ENCODE measurements at places on chromosomes 5 and 9. TPM values are rescaled to one million over a fixed set of nuclear protein-coding genes. Genes with fewer than 3 reads are reported as not detected.

- H3K27me3 ChIP-seq = no peaks in the 10 kb centered on the region
- H3K4me1 ChIP-seq = peaks cover 24% of the 10 kb centered on the region
- H3K4me3 ChIP-seq = no peak overlapping the region
- no peak overlapping the region for H3K27ac ChIP-seq
Measured at GRCh38 chr9:34557426-34558321, 31.9 kb downstream of the CNTFR start.

GRCh38 chr5:171444582-171444981, 25.1 kb downstream of the FGF18 start:
- H3K36me3 ChIP-seq = no peaks in the 10 kb centered on the region
- H3K27ac ChIP-seq = no peak overlapping the region
- no peak overlapping the region for H3K4me3 ChIP-seq
- H3K27me3 ChIP-seq = no peaks in the 10 kb centered on the region
- no peak for DNase-seq

DNA sequence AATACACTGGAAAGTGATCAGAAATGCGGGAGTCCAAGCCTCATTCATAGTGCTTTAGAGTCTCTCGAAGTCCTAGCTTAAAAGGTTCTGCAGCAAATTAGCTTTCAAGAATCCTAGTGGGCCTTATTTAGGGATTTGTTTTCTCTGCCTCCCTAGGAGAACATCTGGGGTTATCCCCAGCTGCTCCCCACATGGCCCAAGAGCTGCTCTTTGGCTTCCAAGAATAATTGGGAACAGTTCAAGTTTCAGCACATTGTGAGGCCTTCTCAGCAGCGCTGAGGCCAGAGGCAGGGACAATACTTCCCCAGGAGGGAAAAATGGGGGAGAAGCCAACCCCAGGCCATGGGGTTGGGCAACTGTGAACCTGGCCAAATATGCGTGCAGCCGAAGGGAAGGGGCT, 108.7 kb downstream of the LIFR start:
- no peaks in the 10 kb centered on the region for H3K27me3 ChIP-seq
- H3K4me3 ChIP-seq = no peak overlapping the region
- no peaks in the 10 kb centered on the region for H3K4me1 ChIP-seq
- peak overlapping the region; percentile 14 for H3K27ac ChIP-seq

The THBS4 gene
- polyA plus RNA-seq = 38.6 TPM

The PCDHB9 gene
- polyA plus RNA-seq = 0.35 TPM

GRCh38 chr5:112983363-112983762, 6.8 kb downstream of the DCP2 start:
- H3K36me3 ChIP-seq = no peaks in the 10 kb centered on the region
- no peak overlapping the region for H3K27ac ChIP-seq
- H3K4me1 ChIP-seq = peaks cover 12% of the 10 kb centered on the region
- no peaks in the 10 kb centered on the region for H3K27me3 ChIP-seq

The IRX4 gene
- polyA plus RNA-seq = 13.1 TPM

The CARTPT gene
- not detected for polyA plus RNA-seq

DNA sequence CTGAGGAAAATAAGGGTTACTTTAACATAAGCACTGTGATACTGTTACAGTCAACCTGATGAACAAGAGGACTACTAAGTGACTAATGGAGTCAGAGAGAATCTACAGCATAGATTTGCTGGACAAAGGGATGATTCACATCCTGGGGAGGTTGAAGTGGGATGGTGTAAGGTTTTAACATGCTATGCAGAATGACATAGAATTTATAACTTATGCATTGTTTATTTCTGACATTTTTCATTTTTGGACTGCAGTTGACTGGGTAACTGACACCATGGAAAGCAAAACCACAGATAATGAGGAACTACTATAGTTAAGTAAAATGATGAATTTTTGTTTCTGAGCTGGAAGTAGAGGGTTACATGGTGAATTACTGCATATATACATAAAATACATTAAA, 389.2 kb downstream of the MAT2B start:
- no peaks in the 10 kb centered on the region for H3K27me3 ChIP-seq
- H3K36me3 ChIP-seq = no peaks in the 10 kb centered on the region
- no peak for DNase-seq
- no peaks in the 10 kb centered on the region for H3K4me1 ChIP-seq
- H3K27ac ChIP-seq = no peak overlapping the region

- no peaks in the 10 kb centered on the region for H3K27me3 ChIP-seq
- no peak for DNase-seq
- H3K27ac ChIP-seq = no peak overlapping the region
- H3K36me3 ChIP-seq = no peaks in the 10 kb centered on the region
- no peak overlapping the region for H3K4me3 ChIP-seq
Measured at GRCh38 chr5:17229313-17229712, 11.9 kb downstream of the BASP1 start.

The POU5F2 gene
- polyA plus RNA-seq = 0.03 TPM

The CD14 gene
- 9.9 TPM for polyA plus RNA-seq

DNA sequence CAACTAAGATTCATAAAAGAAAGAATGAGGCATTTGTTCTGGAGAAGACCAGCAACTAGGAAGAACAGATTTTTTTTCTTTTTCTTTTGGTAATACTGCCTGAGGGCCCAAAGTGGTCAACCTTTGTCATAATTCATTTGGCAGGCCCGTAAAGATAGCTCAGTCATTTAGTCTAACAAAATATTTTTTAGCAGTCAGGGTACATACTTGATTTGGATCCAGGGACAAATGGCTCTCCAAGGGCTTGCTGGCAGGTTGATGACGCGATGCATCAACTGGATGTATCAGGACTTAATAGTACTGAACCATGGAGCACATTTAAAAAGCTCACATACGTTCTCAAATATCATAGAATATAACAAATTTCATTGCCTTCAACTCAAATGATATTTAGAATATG, 203.4 kb upstream of the ZNF608 start:
- no peak for DNase-seq
- no peaks in the 10 kb centered on the region for H3K27me3 ChIP-seq
- no peak overlapping the region for H3K27ac ChIP-seq
- H3K36me3 ChIP-seq = no peaks in the 10 kb centered on the region
- no peak overlapping the region for H3K4me3 ChIP-seq
- peaks cover 4% of the 10 kb centered on the region for H3K4me1 ChIP-seq

The CDH12 gene
- not detected for polyA plus RNA-seq

The SUSD3 gene
- polyA plus RNA-seq = not detected

GRCh38 chr5:144864118-144864517, 693.4 kb downstream of the KCTD16 start:
- H3K36me3 ChIP-seq = no peaks in the 10 kb centered on the region
- no peak overlapping the region for H3K27ac ChIP-seq
- H3K4me3 ChIP-seq = no peak overlapping the region
- no peaks in the 10 kb centered on the region for H3K27me3 ChIP-seq
- DNase-seq = no peak

The CTNNAL1 gene
- 165 TPM for polyA plus RNA-seq

DNA sequence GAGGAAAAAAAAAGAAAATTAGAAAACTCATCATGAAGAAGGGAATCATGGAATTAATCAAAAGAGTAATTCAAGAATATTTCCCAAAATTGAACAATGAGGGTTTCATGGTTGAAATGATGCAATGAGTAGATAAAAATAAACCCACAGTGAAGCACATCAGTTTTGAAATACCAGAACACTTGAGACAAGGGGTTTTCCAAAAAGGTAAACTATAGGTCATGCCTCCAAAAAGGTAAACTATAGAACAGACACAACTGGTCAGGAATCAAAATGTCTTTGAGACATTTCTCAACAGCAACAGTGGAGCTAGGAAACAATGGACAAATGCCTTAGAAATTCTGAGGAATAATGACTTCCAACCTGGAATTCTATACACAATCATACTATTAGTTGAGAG, 60.2 kb upstream of the PCSK5 start:
- H3K27ac ChIP-seq = no peak overlapping the region
- H3K4me3 ChIP-seq = no peak overlapping the region
- no peak for DNase-seq

DNA sequence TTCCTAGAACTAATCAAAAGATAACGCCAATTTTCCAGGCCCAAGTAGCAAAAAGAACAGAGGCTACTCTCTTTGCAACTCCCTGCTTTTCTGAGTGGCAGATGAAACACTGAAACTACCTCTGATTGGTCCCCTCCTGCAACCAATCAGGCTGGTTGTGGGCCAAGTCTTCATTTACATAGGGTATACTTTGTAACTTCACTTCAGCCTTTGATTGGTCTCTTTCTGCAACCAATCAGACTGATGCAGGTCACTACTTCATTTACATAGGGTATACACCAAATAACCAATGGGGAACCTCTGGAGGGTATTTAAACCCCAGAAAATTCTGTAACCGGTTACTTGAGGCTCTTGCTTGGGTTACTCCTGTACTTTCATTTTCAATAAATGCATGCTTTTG, 289.6 kb downstream of the MED10 start:
- no peaks in the 10 kb centered on the region for H3K27me3 ChIP-seq
- no peaks in the 10 kb centered on the region for H3K4me1 ChIP-seq
- H3K27ac ChIP-seq = no peak overlapping the region
- DNase-seq = no peak

DNA sequence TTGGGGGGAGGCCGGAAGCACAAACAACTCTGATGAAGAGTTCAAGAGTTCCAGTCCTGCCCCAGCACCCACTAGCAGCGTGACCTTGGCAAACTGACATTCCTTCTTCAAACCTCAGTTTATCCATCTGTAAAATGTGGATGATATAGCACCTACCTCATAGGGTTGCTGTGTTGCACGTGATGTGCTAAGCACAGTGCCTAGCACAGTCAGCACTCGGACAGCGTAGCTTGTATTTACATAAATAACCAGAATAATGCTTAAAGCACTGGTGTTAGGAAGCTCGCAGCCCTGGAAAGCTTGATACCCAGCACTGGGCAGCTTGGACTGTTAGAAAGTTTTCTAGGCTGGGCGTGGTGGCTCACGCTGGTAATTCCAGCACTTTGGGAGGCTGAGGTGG, 5.1 kb downstream of the PKN3 start:
- H3K4me1 ChIP-seq = no peaks in the 10 kb centered on the region
- no peaks in the 10 kb centered on the region for H3K36me3 ChIP-seq
- peak; percentile 15 for DNase-seq
- H3K27me3 ChIP-seq = no peaks in the 10 kb centered on the region
- no peak overlapping the region for H3K27ac ChIP-seq
- H3K4me3 ChIP-seq = no peak overlapping the region

DNA sequence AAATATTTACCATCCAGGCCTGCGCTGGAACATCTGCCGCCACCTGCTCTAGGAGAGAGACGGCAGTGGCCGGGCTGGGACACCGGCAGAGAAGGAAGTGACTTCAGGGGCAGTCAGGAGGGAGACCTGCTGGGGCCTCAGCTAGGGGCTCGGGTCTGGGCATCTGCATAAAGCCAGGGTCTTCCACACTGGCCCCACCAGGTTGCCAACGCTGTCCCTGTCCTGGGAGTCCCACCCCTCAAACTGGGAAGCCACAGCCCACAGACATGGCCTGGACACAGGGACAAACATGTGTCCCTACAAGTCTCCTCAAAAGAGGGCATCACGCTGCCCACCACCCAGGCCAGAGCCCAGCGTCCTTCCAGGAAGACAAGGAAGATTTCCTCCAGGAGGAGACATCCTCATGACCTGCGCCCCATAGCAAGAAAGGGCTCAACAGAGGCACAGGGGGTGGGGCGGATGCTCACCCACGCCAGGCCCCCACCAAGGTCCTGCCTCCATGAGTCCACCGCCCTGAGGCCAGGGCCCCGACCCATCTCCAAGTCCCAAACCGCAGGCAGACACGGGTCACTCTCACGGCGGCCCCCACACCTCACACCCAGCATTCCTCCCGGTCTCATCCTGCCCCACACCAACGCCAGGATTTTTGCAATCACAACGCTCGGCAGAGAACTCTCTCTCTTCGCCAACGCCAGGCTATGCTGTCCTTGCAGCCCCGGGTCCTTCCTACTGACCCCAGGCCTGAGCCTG, 9.0 kb downstream of the VAV2 start:
- no peak overlapping the region for H3K4me3 ChIP-seq
- peaks cover 14% of the 10 kb centered on the region for H3K4me1 ChIP-seq
- H3K27ac ChIP-seq = no peak overlapping the region
- DNase-seq = peak; percentile 45
- no peaks in the 10 kb centered on the region for H3K27me3 ChIP-seq
- H3K36me3 ChIP-seq = no peaks in the 10 kb centered on the region

DNA sequence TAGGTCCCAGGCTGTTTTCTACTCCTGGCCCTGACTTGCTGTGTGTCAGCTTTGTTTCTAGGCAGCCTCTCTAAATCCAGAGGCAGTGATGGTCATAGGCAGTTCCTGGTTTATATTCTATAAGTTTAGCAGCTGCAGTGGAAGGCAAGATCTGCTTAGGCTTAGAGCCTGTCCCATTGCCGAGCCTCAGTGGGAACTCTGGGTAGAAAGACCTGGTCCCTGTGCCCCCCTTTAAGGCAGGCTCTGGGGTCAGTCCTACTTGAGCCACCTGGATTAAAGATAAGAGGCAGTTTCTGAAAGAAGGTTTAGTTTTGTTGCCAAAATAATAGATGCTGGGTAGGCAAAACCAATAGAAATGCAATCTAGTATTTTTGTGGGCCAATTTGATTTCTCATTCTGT, 13.6 kb downstream of the MCCC2 start:
- peaks cover 83% of the 10 kb centered on the region for H3K36me3 ChIP-seq
- H3K27me3 ChIP-seq = no peaks in the 10 kb centered on the region
- DNase-seq = no peak
- H3K27ac ChIP-seq = peak overlapping the region; percentile 85
- peaks cover 5% of the 10 kb centered on the region for H3K4me1 ChIP-seq

The CKMT2 gene
- 1,102 TPM for polyA plus RNA-seq

The HSD17B4 gene
- polyA plus RNA-seq = 194 TPM

DNA sequence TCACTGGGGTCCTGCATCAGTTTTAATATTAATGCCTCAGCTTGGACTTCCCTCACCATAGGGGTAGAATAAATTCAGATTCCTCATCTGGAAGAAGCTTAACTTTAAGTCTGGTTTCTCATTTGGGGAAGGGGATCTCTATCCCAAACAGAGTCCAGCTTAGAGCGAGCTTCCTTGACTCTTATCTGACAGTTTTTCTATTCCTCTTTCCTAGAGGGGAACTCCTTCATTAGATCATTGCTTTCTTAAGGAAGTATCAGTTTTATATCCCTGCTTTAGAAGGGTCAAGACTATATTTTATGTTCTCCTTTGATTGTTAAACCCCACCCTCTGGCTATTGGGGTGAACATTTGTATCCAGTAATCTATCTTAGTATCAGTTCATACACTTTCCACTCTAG, 24.2 kb upstream of the CDC42SE2 start:
- H3K4me1 ChIP-seq = no peaks in the 10 kb centered on the region
- H3K27ac ChIP-seq = no peak overlapping the region
- H3K4me3 ChIP-seq = no peak overlapping the region
- no peak for DNase-seq
- H3K36me3 ChIP-seq = no peaks in the 10 kb centered on the region

DNA sequence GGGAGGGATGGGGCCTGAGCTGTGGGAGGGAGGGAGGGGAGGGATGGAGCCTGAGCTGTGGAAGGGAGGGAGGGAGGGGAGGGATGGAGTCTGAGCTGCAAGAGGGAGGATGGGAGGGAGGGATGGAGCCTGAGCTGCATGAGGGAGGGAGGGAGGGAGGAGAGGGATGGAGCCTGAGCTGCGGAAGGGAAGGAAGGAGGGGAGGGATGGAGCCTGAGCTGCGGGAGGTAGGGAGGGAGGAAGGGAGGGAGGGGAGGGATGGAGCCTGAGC, 124.0 kb upstream of the ERCC6L2 start:
- no peak overlapping the region for H3K27ac ChIP-seq
- no peaks in the 10 kb centered on the region for H3K36me3 ChIP-seq
- no peak overlapping the region for H3K4me3 ChIP-seq
- peaks cover 25% of the 10 kb centered on the region for H3K4me1 ChIP-seq
- no peak for DNase-seq

The MEGF10 gene
- polyA plus RNA-seq = 0.04 TPM

- no peaks in the 10 kb centered on the region for H3K36me3 ChIP-seq
- H3K27me3 ChIP-seq = no peaks in the 10 kb centered on the region
- no peak overlapping the region for H3K4me3 ChIP-seq
- H3K27ac ChIP-seq = no peak overlapping the region
Measured at GRCh38 chr9:4430432-4431261, 59.6 kb upstream of the SLC1A1 start.

The OR2Y1 gene
- polyA plus RNA-seq = not detected

The IFNK gene
- polyA plus RNA-seq = not detected

The OTULINL gene
- 1.00 TPM for polyA plus RNA-seq
